ENCODE measurements at places on chromosomes 6 and 20. TPM values are rescaled to one million over a fixed set of nuclear protein-coding genes. Genes with fewer than 3 reads are reported as not detected.

- no peak for DNase-seq
- no peak overlapping the region for H3K4me3 ChIP-seq
- H3K27me3 ChIP-seq, result no peaks in the 10 kb centered on the region
- H3K27ac ChIP-seq, result no peak overlapping the region
- H3K4me1 ChIP-seq, result no peaks in the 10 kb centered on the region
Measured at GRCh38 chr6:130838250-130838860, 11.1 kb downstream of the SMLR1 start.

DNA sequence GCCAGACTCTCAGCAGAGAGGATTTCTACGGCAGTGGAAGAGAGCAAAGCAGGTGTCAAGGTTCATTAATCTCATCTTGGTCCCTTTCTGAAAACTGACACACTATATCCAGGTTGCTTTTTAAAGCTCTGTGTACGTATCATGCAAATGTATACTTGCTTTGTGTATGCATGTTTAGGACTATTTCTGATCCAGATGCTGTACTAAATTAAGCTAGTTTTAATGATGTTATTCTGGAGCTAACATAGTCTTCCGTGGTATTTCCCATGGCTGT is 59.2 kb upstream of the SNX9 start:
- peak overlapping the region; percentile 95 for H3K27ac ChIP-seq
- H3K36me3 ChIP-seq, result no peaks in the 10 kb centered on the region
- H3K4me1 ChIP-seq, result peaks cover 39% of the 10 kb centered on the region

DNA sequence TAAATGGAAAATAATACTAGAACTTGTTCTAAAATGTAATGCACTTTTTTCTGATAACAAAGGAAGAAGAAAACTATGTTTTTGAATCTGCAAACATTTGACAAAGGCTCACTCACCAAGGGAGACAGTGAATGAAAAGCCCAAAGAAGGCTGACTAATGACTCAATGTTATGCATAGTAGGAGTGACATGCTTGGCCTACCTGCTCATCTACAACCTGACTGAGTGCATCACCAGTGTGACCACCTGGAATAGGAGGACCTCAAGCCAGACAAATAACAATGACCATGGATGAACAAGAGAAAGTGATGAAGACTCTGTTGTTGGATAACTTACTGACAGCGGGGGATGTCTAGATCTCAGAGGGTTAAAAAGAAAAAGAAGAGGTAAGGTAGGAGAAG is 157.2 kb downstream of the SIM1 start:
- H3K27ac ChIP-seq, result no peak overlapping the region
- H3K4me1 ChIP-seq, result peaks cover 11% of the 10 kb centered on the region
- DNase-seq, result no peak
- H3K4me3 ChIP-seq, result no peak overlapping the region
- no peaks in the 10 kb centered on the region for H3K27me3 ChIP-seq
- H3K36me3 ChIP-seq, result no peaks in the 10 kb centered on the region

DNA sequence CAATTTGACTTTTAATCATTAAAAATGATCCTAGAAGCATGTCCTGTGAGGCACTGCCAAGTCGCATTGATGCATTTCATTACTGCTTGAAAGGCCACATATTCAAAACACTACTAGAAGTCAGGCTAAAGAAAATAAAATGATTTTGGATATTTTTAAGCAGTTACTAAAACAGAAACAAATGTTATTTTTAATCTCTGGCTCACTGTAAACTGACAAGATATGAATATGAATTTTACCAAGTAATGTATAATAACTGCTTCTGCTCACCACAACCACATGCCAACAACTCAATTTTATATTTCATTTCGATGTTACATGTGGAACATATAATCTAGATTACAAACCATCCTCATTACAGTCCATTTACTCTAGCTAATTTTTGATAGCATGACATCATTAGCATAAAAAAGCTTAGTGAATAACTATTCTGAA is 90.6 kb downstream of the ATXN1 start:
- H3K36me3 ChIP-seq, result peaks cover 5% of the 10 kb centered on the region
- H3K27ac ChIP-seq, result no peak overlapping the region
- no peaks in the 10 kb centered on the region for H3K27me3 ChIP-seq

DNA sequence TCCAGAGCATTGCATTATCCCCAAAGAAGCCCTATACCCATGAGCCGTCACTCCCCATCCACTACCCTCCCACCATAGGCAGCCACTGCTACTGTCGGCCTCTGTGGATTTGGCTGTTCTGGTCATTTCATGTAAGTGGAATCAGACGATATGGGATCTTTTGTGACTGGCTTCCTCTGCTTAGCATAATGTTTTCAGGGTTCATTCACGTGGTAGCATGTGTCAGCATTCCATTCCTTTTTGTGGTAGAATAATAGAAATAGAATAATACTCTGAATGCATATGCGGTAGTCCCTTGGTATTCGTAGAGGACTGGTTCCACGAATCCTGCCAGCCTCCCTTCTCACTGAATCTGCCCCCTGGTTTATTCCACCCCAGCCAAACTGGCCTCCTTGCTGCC is 402.6 kb upstream of the SULF2 start:
- H3K4me3 ChIP-seq, result no peak overlapping the region
- no peak overlapping the region for H3K27ac ChIP-seq
- DNase-seq, result no peak
- peaks cover 2% of the 10 kb centered on the region for H3K27me3 ChIP-seq

SNAI1 gene
- total RNA-seq, result 9.7 TPM

SLC22A7 gene
- total RNA-seq, result not detected

DNA sequence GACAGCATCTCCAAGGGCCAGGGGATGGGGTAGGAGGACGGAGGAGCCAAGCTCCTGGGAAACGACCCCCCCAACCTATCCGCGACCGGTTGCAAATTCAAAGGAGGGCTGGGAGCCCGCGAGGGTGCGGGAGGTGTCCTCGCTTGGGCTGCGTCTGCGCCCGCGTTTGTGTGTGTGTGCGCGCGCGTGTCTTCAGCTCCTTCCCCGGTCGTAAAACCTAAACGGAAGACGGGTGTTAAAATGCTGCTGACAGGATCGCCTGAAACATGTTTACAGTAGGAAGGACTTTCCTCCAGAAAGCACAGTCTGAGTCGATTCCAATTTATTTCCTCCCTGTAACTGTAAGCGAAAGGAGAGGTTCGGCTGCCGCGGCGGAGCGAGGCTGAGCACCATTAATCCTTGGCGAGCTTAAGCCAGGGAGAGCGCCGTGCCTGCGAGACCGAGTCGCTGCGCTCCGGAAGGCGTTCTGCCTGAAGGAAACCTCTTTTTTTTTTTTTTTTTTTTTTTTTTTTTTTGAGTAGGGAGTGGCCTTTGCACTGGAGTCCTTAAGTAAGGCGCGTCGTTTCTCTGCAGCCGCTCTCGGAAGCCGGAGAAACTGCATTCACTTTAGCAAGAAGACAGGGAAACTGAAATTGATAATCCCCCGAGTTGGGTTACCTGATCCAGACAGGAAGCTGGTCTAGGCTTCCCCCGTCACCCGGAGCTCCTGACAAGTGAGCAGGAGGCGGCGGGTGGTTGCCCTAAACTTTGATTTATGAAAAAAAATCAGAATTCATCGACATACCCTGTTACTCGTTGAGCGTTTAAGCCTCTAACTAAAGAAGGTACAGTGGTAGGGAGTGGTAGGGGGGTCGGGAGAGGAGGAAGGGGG is 4.8 kb upstream of the SOX4 start:
- peaks cover 4% of the 10 kb centered on the region for H3K36me3 ChIP-seq
- peaks cover 26% of the 10 kb centered on the region for H3K4me1 ChIP-seq
- peak; percentile 57 for DNase-seq
- no peaks in the 10 kb centered on the region for H3K27me3 ChIP-seq
- H3K27ac ChIP-seq, result peak overlapping the region; percentile 99
- H3K4me3 ChIP-seq, result peak overlapping the region; percentile 98

DNA sequence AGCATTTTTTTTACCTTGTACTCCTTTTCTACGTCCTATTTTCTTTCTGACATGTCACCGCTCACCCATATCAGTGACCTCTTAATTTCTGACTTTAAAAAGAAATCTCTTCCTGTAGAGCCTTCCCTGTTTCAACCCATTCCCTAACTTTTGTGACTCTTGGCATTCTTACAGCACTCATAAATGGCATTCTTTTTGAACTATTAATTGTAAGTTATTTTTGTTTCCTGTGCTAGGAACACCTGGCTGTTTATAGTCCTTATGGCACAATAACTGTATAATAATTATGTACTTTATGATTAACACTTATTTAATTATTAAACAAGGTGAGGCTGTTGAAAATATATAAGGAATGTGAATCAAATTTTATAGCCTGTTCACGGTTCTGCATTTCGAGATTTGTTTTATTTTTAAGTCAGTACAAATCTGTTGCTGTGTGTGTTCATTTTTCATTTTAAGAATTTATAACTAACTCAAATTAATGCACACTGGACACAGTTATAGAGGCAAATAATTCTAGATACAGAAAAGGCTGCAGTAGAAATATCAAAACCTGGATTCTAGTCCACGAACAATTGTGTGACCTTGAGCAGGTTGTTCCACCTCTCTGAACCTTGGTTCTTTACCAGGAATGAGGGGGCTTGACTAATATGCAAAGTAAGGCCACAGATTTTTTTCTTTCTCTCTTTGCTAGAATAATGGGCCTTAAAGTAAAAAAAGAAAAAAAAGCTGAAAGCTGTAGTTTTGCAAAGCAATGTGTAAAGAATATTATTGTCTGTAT is 1.5 kb downstream of the KIZ start:
- peaks cover 11% of the 10 kb centered on the region for H3K4me1 ChIP-seq
- H3K27me3 ChIP-seq, result peaks cover 2% of the 10 kb centered on the region
- H3K4me3 ChIP-seq, result peak overlapping the region; percentile 79
- DNase-seq, result no peak

ANGPT4 gene
- total RNA-seq, result 0.35 TPM

SLC22A3 gene
- 1.2 TPM for total RNA-seq

TINAG gene
- total RNA-seq, result not detected

DNA sequence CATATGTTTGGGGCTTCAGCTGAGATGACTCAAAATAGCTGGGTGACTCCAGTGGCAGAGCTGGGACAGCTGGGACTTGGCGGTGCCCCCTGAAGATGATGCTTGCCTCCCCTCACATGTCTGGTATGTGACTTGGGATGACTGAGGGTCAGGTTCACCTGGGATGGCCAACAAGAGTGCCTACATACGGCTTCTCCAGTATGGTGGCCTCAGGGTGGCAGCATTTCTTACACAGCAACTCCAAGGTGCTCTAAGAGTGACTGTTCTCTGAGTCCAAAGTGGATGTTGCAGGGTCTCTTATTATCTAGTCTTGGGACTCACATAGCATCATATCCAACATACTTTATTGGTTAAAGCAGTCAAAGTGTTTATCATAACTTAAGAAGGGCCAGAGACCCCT is 87.8 kb upstream of the CENPW start:
- H3K27me3 ChIP-seq, result no peaks in the 10 kb centered on the region
- H3K4me1 ChIP-seq, result peaks cover 10% of the 10 kb centered on the region
- H3K4me3 ChIP-seq, result no peak overlapping the region
- H3K27ac ChIP-seq, result no peak overlapping the region
- H3K36me3 ChIP-seq, result peaks cover 4% of the 10 kb centered on the region

EDN1 gene
- 8.5 TPM for total RNA-seq

OTOR gene
- total RNA-seq, result not detected

SLC16A10 gene
- 18.0 TPM for total RNA-seq

SAMD5 gene
- 12.6 TPM for total RNA-seq

- no peaks in the 10 kb centered on the region for H3K36me3 ChIP-seq
- no peak for DNase-seq
- peaks cover 5% of the 10 kb centered on the region for H3K27me3 ChIP-seq
- H3K4me3 ChIP-seq, result no peak overlapping the region
Measured at GRCh38 chr6:49743429-49743828, 759 bp downstream of the CRISP3 start.

DNA sequence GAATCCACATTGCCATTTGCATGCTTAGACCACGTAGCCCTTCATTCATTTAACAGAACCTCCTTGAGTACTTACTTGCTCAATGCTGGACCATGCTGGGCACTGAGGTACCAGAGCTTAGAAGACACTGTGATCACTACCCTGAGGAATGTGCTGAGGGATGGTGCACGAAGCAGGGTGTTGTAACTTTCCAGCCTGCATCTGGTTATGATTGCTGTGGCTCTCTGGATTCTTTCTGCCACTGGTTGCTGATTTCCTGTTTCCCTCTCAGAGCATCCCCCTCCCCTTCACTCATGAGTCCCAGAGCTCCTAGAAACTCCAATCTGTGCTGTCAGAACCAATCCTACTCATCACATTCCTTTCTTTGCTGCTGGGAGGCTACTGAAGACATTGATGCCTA is 537.4 kb downstream of the PTPRT start:
- no peak for DNase-seq
- no peaks in the 10 kb centered on the region for H3K4me1 ChIP-seq
- H3K4me3 ChIP-seq, result no peak overlapping the region

- H3K27ac ChIP-seq, result peak overlapping the region; percentile 37
- peak overlapping the region; percentile 13 for H3K4me3 ChIP-seq
- no peak for DNase-seq
- peaks cover 21% of the 10 kb centered on the region for H3K4me1 ChIP-seq
Measured at GRCh38 chr6:127458817-127459216, 372 bp downstream of the KIAA0408 start.

DNA sequence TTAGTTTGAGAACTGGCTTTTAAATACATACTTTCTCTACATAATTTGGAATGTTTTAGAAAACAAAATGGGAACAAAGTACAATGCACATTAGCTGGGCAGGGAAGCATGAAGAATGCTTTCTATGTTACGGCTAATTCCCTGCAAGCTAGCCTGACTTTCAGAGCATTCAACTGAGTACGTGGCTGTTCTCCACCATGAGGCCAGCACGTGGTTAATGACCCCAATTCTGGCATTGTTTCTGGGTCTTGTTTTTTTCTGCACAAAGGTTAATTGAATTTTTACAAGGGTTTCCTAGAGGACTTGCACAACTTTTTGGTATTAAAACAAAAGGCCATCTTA is 208.6 kb upstream of the AGPAT4 start:
- no peak overlapping the region for H3K4me3 ChIP-seq
- H3K4me1 ChIP-seq, result no peaks in the 10 kb centered on the region

DNA sequence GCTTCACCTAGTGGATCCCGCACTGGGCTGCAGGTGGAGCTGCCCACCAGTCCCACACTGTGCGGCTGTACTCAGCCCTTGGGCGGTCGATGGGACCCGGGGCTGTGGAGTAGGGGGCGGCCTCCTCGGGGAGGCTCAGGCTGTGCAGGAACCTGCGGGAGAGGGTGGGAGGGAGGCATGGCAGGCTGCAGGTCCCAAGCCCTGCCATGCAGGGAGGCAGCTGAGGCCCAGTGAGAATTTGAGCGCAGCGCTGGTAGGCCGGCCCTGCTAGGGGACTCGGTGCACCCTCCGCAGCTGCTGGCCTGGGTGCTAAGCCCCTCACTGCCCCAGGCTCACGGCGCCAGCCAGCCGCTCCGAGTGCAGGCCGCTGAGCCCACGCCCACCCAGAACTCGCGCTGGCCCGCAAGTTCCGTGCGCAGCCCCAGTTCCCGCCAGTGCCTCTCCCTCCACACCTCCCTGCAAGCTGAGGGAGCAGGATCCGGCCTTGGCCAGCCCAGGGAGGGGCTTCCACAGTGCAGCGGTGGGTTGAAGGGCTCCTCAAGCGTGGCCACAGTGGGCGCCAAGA is 1407.6 kb downstream of the EPHA7 start:
- H3K27ac ChIP-seq, result no peak overlapping the region
- H3K4me3 ChIP-seq, result no peak overlapping the region
- DNase-seq, result no peak
- H3K36me3 ChIP-seq, result no peaks in the 10 kb centered on the region

- H3K36me3 ChIP-seq, result peaks cover 20% of the 10 kb centered on the region
- H3K27me3 ChIP-seq, result no peaks in the 10 kb centered on the region
- H3K4me1 ChIP-seq, result peaks cover 4% of the 10 kb centered on the region
- H3K27ac ChIP-seq, result no peak overlapping the region
- DNase-seq, result no peak
- no peak overlapping the region for H3K4me3 ChIP-seq
Measured at GRCh38 chr6:48057601-48058000, 53.4 kb downstream of the PTCHD4 start.

- H3K27me3 ChIP-seq, result no peaks in the 10 kb centered on the region
- H3K27ac ChIP-seq, result no peak overlapping the region
- H3K4me3 ChIP-seq, result no peak overlapping the region
- H3K4me1 ChIP-seq, result peaks cover 5% of the 10 kb centered on the region
Measured at GRCh38 chr6:7973584-7973983, 63.0 kb upstream of the TXNDC5 start.
